Ovary (tissue), 10 donors: ENCODE measurements at places on chromosomes 11 and 22. TPM values are rescaled to one million over a fixed set of nuclear protein-coding genes. Genes with fewer than 3 reads are reported as not detected.
A peak's percentile ranks its signal among the peaks of the same experiment; 100 is the strongest.

DNA sequence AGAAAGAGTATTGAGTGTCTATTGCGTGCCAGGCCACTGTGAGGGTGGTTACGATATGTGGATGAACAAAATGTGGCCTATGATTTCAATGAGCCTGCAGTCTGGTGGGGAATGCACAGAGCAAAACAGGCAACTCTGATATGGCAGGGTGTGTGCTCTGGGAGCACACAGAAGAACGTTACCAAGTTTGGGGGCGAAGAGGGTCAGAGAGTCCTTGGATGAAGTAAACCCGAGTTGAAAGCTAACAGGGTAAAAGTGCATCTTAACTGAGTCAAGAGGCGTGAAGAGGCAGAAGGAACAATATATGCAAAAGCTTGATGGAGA is 258 bp downstream of the CFAP68 start:
- peak overlapping the region; percentile 95 for H3K27ac ChIP-seq
- H3K4me3 ChIP-seq, result peak overlapping the region; percentile 58
- H3K4me1 ChIP-seq, result peaks cover 7% of the 10 kb centered on the region

- no peaks in the 10 kb centered on the region for H3K27me3 ChIP-seq
- no peak overlapping the region for H3K4me3 ChIP-seq
- no peak for DNase-seq
- no peaks in the 10 kb centered on the region for H3K36me3 ChIP-seq
These were observed 2.9 kb upstream of the AKIP1 start for GRCh38 chr11:8908099-8908498.

DNA sequence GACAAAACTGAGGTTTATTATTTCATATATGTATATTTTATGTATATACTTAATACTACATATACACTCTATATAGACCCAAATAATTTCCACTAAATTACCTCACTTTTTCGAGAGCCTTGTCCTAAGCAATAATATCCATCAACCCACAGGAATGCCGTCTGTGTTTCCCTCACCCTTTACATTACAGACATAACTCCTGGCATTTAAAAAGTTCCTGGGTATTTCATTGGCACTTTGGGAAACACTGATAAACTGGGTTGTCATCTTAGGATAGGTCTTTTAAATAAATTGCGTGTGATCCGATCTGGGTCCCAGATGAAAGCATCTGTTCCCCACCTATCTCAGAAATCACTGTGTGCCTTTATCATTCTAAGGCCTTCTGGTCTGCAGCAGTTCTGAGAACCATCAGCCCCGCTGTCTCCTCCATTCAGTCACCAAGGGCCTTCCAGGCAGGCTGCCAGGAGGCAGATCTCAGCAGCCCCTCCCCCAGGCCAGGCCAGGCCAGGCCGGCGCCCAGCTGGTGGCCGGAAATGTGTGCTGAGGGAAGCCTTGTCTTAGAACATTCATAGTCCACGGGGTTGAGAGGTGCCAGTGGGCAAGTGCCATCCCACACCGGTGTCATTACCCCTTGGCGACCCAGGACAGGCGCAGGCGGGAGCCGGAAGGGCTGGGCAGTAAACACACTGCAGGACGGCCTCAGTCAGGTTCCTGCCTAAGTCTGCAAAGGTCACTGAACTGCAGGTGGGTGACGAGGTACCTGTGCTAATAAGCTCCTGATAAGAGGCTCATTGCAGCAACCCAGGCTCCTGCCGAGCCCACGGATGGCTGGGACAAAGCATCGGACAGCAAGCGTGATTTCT is 3.3 kb downstream of the FGF19 start:
- no peak for DNase-seq
- H3K27me3 ChIP-seq, result no peaks in the 10 kb centered on the region
- H3K4me1 ChIP-seq, result no peaks in the 10 kb centered on the region
- H3K4me3 ChIP-seq, result no peak overlapping the region

DNA sequence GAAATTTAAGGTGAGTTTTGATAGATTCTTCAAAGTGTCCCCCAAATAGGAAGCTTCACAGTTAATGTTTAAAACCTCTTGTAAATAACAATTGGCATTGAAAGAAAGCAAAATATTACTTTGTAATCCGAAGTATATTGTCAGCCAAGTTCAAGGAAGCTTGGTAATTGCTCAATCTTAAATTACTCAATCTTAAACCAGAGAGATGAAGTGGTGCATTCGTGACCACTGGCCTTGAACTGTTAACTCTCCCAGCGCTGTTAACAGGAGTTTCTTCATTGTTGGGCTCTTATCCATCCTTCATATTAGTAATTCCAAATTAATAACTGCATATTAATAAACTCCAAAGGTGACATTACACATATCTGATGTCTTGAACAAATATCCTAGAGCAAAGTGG is 20.6 kb upstream of the FDX1 start:
- no peaks in the 10 kb centered on the region for H3K36me3 ChIP-seq
- no peaks in the 10 kb centered on the region for H3K27me3 ChIP-seq
- no peak overlapping the region for H3K27ac ChIP-seq
- no peaks in the 10 kb centered on the region for H3K4me1 ChIP-seq
- DNase-seq, result no peak

GRCh38 chr22:20254975-20255946 is 12.9 kb downstream of the RTN4R start:
- no peak overlapping the region for H3K4me3 ChIP-seq
- H3K27me3 ChIP-seq, result no peaks in the 10 kb centered on the region
- no peaks in the 10 kb centered on the region for H3K36me3 ChIP-seq
- DNase-seq, result no peak
- no peak overlapping the region for H3K27ac ChIP-seq
- H3K4me1 ChIP-seq, result peaks cover under 1% of the 10 kb centered on the region

- DNase-seq, result no peak
- peaks cover 4% of the 10 kb centered on the region for H3K4me1 ChIP-seq
- no peak overlapping the region for H3K4me3 ChIP-seq
- peaks cover 4% of the 10 kb centered on the region for H3K27me3 ChIP-seq
These were observed 4.4 kb downstream of the ASCL2 start for GRCh38 chr11:2265854-2266585.

- H3K27ac ChIP-seq, result no peak overlapping the region
- no peak overlapping the region for H3K4me3 ChIP-seq
- no peak for DNase-seq
These were observed 76.4 kb downstream of the GGTLC2 start for GRCh38 chr22:22720724-22721261.

GRCh38 chr22:46077669-46078099 is 72.6 kb upstream of the PPARA start:
- H3K36me3 ChIP-seq, result no peaks in the 10 kb centered on the region
- no peaks in the 10 kb centered on the region for H3K27me3 ChIP-seq
- peak overlapping the region; percentile 94 for H3K27ac ChIP-seq
- H3K4me3 ChIP-seq, result peak overlapping the region; percentile 78

OR2AG2 gene
- polyA plus RNA-seq, result not detected

APLNR gene
- 36.1 TPM for polyA plus RNA-seq

SLC25A17 gene
- 51.8 TPM for polyA plus RNA-seq
